ENCODE measurements at places on chromosomes 7 and 10.

DNA sequence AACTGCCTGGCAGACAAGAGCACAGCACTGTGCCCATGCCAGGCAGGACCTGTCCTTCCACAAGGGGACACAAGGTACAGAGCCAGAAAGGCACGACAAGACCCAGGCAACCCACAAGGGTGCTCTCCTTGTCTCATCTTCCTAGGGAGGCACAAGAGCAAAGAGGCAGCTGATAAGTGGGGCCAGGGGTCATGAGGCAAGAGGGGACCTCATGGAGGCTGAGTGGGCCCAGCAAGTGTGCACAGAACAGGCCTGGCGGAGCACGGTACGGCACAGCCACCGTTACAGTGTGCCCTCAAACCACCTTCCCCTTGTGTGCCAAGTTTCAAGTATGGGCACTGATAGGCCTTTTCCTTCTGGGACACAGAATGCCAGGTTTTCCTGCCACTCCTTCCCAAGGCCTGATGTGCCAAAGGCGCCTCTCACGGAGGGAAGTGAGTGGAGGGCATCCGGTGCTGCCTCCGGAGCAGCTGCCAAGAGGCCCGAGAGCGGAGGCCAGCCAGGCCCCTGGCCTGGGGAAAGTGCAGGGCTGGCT lies 75.6 kb downstream of the FAM53B start:
- DNase-seq: no peak

- no peak for DNase-seq
These were observed 84.6 kb downstream of the CACNB2 start for GRCh38 chr10:18224626-18225445.

- DNase-seq: no peak
These were observed 122.1 kb upstream of the BTBD16 start for GRCh38 chr10:122148876-122149560.

DNA sequence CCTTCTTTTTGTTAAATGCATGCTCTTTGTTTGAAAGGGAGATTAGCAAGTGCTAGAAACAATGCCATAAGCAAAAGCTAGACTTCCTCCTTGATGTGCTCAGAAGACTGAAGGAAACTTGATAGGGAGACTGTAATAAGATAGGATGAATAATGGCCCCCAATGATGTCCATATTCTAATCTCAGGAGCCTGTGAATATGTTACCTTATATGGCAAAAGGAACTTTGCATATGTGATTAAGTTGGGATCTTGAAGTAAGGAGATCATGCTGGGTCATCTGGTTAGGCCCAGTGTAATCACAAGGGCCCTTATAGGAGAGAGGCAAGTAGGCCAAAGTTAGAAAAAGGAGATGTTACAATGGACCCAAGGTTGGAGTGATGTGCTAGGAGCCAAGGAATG lies 13.6 kb upstream of the LIPM start:
- DNase-seq: no peak

DNA sequence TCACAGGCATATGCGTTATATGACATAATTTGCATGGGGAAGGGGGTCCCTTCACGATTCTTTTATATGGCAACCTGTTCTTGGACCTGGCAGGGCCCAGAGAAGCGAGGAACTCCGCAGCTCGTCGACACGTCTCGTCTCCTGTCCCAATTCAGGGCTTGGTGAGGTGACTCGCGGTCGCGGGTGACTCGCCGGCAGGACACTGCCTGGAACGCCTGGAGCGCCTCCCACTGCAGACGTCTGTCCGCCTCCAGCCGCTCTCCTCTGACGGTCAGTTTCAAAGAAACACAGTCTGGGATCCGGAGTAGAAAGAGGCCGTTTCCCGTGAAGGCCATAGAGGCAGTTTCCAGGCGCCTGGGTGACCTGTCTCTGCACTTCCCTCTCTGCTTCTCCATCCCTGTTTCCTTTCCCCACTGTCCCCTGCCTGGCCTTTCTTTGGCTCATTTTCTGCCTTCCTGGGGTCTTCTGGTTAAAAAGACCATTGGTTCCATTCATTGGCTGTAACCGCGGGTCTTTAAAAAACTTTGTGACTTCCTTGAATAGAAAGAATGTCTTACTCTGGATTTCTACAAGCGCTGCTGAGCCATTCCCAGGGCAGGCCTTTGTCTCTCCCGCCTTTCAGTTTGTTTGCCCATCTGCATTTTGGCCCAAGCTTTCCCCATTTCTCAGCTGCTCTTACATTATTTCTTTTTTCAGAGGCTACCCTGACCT lies 1.2 kb downstream of the UPP1 start:
- DNase-seq: no peak

GRCh38 chr10:45136256-45136655 lies 135.5 kb downstream of the ZNF22 start:
- DNase-seq: no peak

GRCh38 chr10:101071267-101071884 lies 9.6 kb downstream of the KAZALD1 start:
- DNase-seq: peak; percentile 82

DNA sequence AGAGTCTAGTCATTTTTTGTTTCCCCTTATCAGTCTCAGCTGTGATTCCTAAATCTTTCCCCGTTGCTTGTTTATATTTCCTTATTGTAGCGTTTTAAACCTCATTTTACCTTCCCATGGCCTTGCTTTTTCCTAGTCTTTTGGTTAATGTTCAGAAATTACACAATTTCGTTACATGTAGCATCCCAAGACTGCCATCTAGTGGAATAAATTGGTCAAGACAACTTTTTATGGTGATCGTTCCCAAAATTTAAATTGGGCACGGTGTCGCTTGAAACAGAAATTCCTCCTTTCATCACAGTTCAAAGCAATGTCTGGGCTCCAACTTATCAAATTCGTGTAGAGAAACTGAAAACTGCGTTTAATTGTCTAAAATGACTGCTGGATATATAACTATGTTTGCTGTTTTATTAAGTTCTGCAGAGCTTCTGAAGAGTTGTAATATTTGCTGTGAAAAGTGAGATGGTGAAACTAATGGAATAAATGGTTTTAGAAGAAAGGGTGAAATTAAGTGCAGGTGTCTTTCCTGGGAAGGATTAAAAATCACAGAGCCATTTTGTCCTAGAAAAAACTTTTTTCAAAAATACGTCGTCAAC lies 370.2 kb downstream of the PHF14 start:
- DNase-seq: peak; percentile 79

GRCh38 chr10:15482156-15482555 lies 111.1 kb upstream of the FAM171A1 start:
- no peak for DNase-seq

DNA sequence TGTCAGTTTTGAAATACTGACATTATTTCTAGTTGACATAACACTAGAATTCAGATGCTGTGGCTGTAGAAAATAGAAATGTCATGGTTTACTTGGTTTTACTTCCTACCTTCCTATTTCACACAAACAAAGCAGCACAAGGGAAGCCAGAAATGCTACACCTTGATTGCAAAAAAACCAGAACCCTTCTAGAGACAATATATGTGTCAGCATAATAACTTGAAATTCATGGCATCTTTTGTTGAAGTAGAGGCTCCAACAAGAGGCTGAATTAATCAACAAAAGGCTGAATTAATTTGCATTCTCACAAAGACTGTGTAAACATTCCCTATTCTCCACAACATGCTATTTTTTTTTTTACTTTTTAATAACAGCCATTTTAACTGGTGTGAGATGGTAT lies 25.2 kb downstream of the ZNF117 start:
- DNase-seq: no peak

DNA sequence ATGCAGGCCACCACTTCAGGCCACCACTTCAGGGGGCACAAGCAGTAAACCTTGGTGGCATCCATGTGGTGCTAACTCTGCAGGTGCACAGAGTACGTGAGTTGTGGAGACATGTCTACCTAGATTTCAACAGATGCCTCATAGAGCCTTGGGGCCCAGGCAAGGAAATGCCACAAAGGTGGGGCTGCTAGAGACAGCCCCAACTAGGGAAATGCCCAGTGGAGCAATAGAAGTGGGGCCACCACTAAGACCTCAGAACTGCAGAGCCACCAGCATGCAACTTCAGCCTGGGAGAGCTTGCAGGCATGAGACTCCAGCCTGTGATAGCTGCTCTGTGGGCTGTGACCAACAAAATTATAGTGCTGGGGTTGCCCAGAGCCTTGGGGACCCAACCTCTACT lies 107.6 kb downstream of the DNAJC1 start:
- DNase-seq: no peak

GRCh38 chr7:100745184-100745583 lies 11.8 kb downstream of the ZAN start:
- peak; percentile 60 for DNase-seq

GRCh38 chr7:28149291-28150101 lies 31.1 kb downstream of the JAZF1 start:
- DNase-seq: no peak

GRCh38 chr10:4688168-4688567 lies 137.8 kb upstream of the AKR1E2 start:
- no peak for DNase-seq

DNA sequence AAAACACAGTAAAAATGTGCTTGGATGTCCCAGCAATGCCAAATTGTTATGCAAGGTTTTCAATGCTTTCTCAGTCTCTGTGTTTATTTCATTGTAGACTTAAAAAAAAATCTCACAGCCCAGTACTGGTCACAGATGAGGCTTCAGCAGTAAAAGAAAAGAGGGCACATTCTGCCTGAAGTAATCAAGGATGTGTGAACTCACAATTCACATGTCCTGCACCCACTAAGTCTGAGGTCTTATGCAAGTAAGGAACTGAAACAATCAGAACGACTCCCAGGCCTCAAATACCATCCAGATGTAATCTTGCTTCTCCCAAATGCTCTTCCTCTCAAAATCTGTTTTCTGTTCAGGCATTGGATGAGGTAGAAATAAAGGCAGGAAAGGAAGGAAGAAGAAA lies 33.7 kb downstream of the ADRB1 start:
- DNase-seq: no peak

DNA sequence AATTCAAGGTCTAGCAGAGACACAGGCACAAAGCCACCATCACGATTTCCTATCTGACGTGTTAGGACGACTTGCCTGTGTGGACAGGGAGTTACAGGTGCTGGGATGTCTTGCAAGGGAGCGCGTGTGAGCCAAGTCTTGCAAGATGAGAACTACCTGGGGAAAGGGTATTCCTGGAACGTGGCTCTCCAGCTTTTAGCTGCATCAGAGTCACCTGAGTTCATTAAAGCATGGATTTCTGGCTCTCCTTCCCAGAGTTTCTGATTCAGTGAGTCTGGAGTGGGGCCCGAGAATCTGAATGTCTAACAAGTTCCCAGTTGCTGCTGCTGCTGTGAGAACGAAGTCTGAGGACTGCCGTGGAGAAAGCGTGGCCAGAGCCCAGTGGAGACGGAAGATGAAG lies 30.0 kb upstream of the RNF32 start:
- DNase-seq: no peak

- peak; percentile 21 for DNase-seq
These were observed 37.8 kb downstream of the RSU1 start for GRCh38 chr10:16779384-16779915.
